ENCODE measurements at places on chromosomes 11 and 22.
A peak's percentile ranks its signal among the peaks of the same experiment; 100 is the strongest.

- DNase-seq: no peak
Measured at GRCh38 chr11:15349413-15349812, 234.7 kb downstream of the INSC start.

DNA sequence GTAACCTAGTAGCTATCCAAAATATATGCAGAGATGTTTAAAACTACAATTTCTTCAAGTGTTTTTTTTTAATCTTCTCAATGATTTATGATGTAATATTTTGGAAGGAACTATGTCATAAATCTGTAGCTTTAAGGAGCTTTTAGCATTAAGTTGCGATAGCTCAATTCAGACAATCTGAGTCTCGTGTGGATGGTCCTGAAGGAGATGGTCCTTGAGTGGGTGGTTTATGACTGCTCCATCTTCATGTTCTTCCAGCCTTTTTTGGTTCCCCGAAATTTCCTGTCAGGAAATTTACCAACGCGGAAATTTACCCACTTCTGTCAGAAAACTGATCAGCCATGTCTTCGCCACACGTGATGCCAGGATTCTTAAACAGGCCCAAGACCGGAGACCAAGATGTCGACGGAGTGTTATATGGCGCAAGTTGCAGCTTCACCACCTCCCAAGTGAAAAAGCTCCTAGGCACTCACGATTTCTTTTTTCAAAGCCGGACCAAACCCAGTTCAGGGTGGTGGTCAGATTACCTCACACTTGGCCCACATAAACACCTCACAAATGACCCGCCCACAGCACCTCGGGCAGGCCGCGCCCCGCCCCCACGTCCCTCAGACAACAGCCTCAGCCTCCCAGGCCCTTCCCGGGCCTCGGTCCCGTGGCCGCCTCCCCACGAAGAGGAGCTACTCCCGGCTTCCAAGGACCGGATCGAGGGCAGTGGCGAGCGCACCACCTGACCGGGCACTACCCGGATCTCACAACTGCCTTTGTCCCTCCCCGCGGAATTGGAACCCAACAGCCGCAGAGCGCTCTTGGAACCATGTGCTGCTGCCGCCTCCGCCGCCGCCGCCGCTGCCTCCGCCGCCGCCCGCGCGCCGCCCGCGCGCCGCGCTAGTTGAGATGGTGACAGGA is at the start of gene MORC2:
MORC2 (minus strand) TSS at position 760 of the 909 bp plus-strand sequence. CDS start 885 bp downstream, outside the sequence.
- DNase-seq: no peak

DNA sequence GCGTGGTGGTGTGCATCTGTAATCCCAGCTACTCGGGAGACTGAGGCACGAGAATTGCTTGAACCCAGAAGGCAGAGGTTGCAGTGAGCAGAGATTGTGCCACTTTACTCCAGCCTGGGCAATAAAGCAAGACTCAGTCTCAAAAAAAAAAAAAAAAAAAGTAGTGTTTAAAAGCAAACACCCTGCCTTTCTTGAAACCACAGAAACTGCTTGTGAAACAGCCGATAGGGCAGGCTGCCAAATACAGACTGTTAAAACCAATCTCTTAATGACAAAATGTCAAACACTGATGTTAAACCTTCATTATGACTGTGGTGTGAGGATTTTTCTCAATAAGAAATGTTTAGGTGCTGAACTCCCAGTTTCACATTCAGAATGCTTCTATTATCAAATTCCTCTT is 27.3 kb downstream of the MARK2 start:
- no peak for DNase-seq

DNA sequence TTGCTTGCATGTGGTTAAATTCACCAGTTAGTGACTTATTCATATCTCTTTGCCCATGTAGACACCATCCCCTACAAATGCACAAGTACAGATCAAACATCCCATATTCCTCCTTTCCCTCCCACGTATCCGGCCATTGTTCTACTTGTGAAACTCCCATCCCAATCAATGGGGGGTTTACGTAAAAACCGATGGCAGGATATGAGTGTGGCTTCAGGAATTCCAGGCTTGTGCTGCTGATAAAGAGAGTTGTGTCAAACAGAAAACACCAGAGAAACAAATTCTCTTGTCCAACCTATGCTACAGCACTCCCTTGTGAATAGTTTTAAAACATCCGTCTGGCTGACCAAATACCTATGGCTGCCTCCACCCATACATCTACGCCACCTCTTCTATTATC is 15.5 kb downstream of the FLI1 start:
- DNase-seq: peak; percentile 97

DNA sequence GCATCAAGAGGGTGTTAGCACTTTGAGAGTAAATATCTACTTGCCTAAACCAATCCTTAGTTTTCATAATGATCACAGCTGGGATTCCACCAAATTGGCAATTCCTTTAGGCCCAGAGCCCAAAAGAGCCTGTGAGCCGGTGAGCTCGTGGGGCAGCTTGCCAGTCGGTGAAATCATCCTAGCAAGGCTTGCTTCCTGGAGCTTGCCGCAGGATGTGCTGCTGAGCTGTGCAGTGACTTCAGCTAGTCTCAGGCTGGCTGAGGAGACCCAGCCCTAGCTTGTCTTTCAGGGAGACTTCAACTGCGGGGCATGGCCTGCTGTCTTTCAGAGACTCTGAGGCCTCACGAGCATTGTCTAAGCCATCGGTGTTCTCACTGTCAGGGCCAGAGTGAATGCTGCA is 73.6 kb upstream of the SUSD2 start:
- peak; percentile 63 for DNase-seq

DNA sequence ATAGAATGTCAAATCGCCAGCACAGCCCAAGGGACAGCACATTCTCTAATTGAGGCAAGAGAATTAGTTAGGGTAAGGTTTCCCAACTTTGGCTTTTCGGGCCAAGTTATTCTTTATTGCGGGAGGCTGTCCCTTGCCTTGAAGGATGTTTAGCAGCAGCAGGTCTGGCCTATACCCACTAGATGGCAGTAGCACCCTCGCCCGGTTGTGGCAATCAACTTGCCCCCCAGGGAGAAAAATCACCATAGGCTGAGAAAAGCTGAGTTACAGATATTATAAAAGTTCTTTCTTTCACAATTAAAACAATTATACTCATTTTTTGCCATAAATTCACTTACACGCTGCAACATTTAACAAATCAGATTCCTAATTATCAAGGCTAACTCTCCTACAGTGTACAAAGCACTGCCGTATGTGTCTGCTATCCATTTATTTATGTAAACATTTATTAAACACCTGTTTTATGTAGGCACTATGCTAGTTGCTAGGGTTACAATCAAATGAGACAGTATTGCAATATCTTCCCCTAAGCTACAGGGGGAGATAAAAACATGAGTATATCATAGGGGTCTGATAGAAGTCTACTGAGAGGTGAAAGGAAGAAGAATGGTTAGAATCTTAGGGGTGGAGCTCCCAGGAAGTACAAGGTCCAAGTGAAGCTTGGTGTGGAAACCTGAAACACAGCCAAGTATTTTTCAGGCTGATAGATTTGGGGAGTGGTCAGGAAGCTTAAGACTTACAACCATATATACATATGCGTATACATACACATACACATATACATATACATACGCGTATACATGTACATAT is 452.3 kb downstream of the RAB38 start:
- peak; percentile 34 for DNase-seq

Data from ELR (cell line).